ENCODE measurements at places on chromosomes 12 and 14. TPM values are rescaled to one million over a fixed set of nuclear protein-coding genes. Genes with fewer than 3 reads are reported as not detected.

The AKAP5 gene
- total RNA-seq, result 5.4 TPM

The KIF26A gene
- total RNA-seq, result 4.6 TPM

The TSPAN19 gene
- total RNA-seq, result 3.2 TPM

The AQP6 gene
- total RNA-seq, result not detected

The PAPLN gene
- total RNA-seq, result 10.3 TPM

The FGD4 gene
- 50.8 TPM for total RNA-seq

The BDKRB2 gene
- total RNA-seq, result 1.1 TPM

The OLR1 gene
- total RNA-seq, result 136 TPM

DNA sequence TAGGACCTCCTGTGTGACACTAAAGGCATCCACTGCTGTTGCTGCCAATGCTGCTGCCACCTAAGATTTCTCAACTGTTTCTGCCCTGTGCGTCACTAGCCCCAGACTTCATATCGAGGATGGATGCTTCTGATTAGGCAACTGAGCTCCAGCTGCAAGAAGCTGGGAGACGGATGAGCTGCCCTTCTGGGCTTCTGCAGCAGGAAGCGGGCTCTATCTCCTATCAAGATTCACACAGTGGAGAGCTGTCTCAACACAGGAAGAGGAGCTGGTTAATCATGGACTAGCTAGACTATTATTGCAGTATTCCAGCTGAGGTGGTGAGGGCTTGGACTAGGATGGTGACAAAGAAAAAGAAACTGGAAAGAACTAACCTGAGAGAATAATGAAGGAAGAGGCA is 59.2 kb upstream of the PELI2 start:
- no peak for DNase-seq

GRCh38 chr14:90531497-90531896 is 134.7 kb downstream of the CALM1 start:
- DNase-seq, result no peak

GRCh38 chr12:44038411-44038810 is 202.5 kb downstream of the TMEM117 start:
- DNase-seq, result no peak

- DNase-seq, result no peak
These were observed 13.5 kb downstream of the TBX3 start for GRCh38 chr12:114670291-114670980.

DNA sequence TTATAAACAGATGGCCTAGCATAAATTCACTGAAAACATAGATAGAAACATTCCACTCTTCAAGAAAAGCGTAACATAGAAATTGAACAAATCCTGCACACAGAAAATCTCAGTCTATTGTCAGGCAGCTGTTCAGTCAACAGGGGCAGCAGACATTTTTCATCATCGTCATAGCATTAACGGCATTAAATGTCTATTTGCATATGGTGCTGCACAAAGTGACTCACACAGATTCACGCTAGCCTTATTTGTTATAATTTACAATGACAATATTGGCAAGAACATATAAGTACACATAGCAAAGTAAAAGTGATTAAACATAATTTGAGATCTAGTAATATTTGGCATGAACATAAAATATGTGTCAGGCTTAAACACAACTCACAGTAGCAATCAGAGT is 95.7 kb downstream of the CEP128 start:
- no peak for DNase-seq

- DNase-seq, result peak; percentile 58
These were observed 8.5 kb downstream of the ZFP36L1 start for GRCh38 chr14:68784226-68784910.

DNA sequence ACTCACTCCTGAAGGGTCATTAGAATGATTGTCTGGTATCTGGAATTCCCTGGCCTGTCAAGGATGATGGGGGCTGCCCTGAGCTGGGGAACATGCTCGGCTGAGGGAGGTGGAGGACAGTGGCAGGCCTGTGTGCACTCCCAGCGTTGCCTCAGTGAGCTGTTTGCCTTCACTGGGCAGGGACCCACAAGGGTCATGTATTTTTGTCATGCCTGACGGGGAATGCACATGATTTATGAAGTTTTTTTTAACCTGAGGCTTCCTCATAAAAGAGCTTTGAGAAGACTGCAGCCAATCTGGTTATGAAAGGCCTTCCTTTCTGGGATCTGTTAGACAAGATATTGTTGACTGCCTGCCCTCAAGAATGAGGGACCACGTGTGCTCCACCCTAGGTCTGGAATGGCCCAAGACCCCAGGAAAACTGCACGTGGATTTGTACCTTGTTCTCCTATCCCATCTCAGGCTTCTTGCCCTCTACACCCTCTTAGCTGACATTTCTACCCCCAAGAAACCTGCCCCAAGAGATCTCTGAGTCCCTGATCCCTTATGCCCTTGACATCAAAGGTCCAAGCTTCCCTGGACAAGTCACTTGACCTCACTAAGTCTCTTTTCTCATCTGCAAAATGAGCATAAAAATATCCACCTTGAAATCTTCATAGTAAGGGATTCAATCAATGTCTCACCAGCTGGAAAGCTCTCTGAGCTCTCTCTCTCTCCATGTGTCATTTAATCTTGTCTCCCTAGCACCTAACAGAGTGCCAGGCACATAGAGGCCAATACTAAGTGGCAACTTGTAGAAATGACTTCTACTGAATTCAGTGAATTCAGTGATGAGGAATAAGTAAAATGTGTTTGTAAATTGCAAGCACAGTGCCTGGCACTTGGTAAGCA is 24.5 kb upstream of the COL2A1 start:
- no peak for DNase-seq

DNA sequence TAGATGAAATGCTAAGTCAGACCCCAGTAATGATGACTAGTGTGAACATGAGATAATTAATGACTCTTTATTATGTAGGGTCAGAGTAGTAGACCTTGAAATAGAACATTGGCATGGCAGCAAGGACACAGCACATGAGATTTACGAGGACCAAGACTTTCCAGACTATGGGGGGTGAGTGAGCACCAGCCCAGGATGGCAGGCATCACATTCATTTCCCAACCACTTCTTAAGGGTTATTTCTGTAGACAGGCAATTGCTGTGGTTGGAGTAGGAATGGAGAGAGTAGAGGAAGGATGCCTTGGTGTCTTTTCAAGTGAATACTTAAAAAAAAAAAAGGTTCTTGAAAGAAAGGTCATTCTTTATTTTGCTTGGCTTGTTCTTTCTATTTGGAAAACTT is 189.4 kb upstream of the DYRK2 start:
- no peak for DNase-seq

DNA sequence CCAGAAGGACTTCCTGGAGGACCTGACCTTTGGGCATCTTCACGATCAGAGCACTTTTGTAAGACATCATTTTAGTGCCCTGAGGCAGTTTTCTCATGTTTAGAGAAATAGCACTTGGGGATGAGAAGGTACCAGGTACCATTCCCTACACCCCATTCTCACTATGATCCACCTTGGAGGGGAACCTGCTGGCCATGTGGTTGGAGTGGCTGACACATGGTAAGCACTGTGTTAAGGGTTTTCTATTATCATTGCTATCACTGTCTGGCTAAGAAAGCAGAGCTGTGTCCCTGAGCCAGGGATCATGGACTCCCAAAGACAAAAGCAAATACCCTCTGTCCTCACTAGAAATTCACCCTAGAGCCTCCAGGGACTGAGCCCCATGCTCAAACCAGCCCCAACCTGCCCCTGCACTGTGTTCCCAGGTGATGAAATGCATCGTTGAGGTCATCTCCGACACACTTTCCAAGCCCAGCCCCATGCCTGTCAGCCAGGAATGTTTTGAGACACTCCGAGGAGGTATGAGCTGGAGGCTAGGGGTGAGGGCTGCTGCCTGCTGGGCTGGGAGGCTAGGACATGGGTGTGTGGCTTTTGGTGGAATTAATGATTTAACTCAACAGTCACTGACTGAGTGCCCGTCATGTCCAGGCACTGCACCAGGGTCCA is 3.4 kb downstream of the CHGA start:
- no peak for DNase-seq

GRCh38 chr12:54131641-54132280 is 57.0 kb downstream of the SMUG1 start:
- no peak for DNase-seq

DNA sequence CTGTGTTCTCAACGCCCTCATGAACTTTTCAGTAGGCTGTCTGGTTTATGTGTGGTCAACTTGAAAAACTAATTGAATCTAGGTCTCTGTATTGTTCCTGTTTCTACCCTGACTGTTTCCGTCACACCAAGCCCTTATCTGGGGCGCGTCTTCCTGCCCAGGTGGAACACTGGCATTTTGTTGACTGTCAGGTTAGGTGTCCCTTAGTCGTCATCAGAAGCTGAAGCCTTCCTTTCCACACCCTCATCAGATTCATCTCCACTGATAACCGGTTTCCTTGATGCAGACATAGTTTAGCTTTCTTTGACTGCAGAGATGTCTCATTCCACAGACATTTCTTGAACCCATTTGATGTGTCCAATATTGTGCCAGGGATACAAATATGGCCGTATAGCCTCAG is 96.5 kb downstream of the DUSP16 start:
- DNase-seq, result no peak

DNA sequence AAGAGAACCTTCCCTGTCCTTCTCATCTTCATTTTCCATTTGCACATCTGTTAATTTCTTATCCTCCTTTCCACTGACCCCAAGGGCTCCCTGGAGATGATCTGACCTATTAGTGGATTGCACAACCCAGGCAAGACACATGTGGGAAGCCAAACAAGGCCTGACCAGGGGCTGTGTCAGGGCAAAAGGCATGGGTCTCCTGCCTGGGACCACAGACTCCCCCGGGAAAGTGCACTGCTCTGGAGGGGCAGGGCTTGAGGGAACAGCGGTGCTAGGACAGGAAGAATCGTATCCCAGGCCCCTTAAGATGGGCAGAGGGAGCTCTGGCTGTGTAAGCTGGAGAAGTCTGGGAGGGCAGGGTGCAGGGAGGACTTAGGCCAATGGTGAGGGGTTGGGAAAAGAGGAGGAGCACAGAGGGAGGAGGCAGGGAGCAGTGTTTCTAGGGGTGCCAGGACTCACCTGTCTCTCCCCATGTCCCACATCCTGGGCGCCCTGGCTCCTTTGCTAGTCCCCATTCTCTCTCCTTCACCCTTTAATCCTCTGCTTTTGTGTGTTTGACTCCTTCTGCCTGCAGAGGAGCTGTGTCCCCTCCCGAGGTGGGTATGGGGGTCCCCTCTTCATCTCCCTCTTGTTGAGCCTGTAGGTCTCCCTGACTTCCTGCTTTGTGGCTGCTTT is 25.3 kb downstream of the PLEKHG3 start:
- DNase-seq, result no peak

DNA sequence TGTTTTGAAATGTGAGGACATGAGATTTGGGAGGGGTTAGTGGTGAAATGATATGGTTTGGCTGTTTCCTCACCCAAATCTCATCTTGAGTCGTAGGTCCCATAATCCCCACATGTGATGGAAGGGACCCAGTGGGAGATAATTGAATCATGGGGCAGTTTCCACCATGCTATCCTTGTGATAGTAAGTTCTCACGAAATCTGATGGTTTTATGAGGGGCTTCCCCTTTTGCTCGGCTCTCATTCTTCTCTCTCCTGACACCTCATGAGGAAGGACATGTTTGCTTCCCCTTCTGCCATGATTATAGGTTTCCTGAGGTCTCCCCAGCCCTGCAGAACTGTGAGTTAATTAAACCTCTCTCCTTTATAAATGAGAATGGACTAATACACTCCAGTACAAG is 18.0 kb downstream of the GALNT6 start:
- no peak for DNase-seq

- peak; percentile 82 for DNase-seq
These were observed 996 bp downstream of the REC8 start for GRCh38 chr14:24172871-24173281.

DNA sequence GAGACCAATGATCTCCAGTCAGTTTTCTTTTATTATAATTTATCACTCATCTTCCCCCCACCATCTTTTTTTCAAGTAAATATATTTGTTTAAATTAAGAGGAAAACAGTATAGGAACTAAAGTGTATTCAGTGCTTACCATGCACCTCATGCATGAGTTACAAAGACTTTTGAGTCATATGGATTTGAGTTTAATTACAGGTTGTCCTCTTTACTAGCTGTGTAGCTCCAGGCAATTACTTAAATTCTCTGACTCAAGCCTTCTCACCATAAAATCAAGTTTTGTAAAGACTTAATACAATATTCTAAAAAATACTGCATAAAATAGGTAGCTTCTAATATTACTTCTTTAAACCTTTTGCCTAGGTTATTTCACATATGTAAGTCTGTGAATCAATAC is 251.3 kb downstream of the SLC16A7 start:
- no peak for DNase-seq

DNA sequence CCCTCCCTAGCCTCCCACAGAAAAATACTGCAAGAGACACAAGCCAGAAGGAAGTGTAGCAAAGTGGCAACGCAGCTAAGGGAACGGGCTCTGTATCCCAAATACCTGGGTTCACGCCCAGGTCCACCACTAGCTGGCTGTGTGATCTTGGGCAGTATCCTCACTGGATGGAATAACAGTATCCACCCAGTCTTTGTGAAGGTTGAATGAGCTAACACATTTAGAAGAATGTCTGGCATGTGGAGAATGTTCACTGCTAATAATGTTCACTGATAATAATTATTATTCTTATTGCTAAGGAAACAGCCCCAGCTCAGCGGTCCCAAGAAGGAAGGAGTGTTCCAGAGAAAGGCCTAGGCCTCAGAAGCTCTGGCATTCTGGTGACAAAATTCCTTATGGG is 70.9 kb downstream of the VWF start:
- DNase-seq, result no peak

- peak; percentile 80 for DNase-seq
These were observed 3.4 kb downstream of the CDK2AP1 start for GRCh38 chr12:123267991-123268843.

DNA sequence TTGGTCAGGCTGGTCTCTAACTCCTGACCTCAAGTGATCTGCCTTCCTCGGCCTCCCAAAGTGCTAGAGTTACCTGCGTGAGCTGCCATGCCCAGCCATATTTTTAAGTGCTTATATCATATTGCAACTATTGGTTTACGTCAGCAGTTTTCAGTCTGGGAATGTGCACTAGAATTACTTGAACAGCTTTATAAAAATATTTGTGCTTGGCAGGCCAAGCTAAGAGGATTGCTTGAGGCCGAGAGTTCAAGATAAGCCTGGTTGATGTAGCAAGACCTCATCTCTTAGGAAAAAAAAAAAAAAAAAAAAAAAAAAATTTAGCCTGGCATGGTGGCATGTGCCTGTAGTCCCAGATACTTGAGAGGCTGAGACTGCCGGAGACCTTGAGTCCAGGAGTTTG is 17.1 kb downstream of the KIAA0586 start:
- DNase-seq, result no peak

GRCh38 chr12:25404955-25405354 is 148.1 kb downstream of the LMNTD1 start:
- DNase-seq, result no peak

- no peak for DNase-seq
These were observed 50.6 kb upstream of the OXA1L start for GRCh38 chr14:22715890-22716289.

GRCh38 chr12:11609045-11609444 is 40.4 kb upstream of the ETV6 start:
- no peak for DNase-seq

GRCh38 chr12:103801709-103802585 is 39.1 kb downstream of the NT5DC3 start:
- no peak for DNase-seq

- DNase-seq, result no peak
These were observed 174.9 kb upstream of the RASSF8 start for GRCh38 chr12:25783566-25783965.
